Fibroblast of the conjunctiva (primary cell): ENCODE measurements at places on chromosomes 6 and 20.
A peak's percentile ranks its signal among the peaks of the same experiment; 100 is the strongest.

- no peak for DNase-seq
These were observed 53.0 kb downstream of the HLA-A start for GRCh38 chr6:29995340-29995777.

- no peak for DNase-seq
These were observed 186.4 kb downstream of the LRFN2 start for GRCh38 chr6:40400738-40401137.

GRCh38 chr20:11851646-11852045 lies 66.0 kb upstream of the BTBD3 start:
- DNase-seq: no peak

DNA sequence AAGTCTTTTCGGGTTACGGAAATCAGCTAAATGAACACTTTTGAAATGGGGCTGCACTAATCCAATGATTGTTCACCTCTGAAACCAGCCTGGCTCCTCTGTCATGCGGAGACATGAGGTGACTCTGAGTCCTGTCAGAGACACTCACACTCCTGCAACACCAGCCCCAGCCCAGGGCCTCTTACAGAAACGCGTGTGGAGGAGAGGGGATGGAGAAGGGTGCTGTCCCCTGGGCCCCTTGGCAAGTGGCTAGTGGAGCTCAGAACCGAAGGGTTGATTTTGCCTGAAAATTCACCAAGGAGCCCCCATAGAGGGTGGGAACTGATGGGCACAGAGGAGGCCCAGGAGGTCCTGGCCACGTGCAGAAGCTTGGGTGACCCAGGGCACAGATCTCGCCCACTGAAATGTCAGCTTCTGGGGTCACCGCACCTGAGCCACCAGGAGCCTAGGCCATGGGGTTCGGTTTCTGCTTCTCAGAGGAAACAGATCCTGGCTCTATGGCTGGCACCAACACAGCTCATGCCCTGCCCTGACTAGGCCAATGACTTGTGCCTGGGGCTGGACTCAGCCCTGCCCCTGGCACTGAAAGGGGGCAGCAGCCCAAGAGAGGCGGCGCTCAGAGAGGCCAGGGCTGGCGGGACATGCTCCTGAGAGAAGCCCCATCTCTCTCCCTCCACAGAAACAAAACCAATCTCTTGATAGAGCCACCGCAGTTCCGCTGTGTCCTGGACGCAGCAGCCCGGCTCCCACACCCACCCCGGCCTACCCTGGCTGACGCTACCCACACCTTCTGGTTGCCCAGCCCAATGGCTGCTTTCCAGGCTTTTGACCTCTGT lies 144.7 kb downstream of the ERMARD start:
- DNase-seq: no peak

DNA sequence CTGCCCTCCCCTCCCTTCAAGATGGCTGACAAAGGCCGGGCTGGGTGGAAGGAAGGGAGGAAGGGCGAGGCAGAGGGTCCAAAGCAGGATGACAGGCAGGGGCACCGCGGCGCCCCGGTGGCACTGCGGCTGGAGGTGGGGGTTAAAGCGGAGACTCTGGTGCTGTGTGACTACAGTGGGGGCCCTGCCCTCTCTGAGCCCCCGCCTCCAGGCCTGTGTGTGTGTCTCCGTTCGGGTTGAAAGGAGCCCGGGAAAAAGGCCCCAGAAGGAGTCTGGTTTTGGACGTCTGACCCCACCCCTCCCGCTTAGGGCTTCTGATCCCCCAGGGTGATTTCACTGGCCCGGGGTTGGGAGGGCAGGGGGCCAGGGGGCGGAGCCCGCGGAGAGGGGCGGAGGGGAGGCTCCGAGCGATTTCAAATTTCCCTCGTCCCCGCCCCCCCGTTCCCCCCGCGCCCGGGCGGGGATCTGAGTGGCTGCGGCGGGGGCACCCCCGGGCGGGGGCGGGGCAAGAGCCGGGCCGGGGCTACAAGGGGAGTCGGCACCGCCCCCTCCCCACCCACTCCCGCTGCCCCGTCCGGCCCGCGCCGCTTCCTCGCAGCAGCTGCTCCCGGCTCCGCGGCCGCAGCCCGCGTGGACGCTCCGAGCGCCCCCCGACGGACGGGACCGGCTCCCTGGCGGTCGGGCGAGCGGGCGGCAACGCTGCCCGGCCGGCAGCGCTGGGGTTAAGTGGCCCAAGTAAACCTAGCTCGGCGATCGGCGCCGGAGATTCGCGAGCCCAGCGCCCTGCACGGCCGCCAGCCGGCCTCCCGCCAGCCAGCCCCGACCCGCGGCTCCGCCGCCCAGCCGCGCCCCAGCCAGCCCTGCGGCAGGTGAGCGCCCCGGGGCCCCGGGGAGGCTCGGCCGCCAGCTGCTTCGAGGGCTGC lies at the start of gene DNMT3B:
Gene DNMT3B (plus strand): TSS at position 555 of the 923 bp plus-strand sequence. CDS start 17,939 bp downstream, outside the sequence.
- DNase-seq: peak; percentile 70

DNA sequence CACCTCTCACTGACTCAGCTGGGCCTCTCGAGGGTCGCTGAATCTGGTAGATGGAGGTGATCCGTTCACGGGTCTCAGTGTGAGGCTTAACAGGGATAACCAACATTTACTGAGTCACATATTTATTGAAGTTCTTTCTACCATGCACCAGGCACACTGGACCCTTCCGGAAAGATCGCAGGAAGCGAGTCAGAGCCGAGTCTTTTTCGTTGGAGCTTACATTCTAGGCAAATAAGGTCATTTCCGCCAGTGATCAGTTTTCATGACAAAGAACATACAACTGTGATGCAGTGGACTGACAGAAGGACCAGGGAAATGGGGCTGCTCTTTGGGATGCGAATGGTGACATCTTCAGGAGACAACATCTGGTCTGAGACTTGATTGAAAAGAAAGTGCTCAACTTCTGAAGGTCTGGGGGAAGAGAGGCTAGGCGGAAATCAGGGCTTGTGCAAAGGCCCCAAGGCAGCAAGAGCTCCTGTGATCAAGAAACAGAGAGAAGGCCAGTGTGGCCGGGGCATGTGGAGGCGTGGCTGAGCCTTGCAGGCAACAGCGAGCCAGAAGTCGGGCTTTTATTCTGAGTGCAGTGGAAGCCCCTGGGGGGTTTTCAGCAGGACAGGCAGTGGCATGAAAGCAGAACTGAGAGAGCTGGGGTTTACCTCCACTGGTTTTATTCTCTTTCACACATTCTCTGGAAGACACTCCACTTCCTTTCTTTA lies 56.7 kb downstream of the APCDD1L start:
- DNase-seq: no peak

GRCh38 chr20:56595746-56596475 lies 33.2 kb upstream of the TFAP2C start:
- DNase-seq: no peak

GRCh38 chr20:17912916-17913315 lies 55.7 kb downstream of the SNX5 start:
- no peak for DNase-seq

DNA sequence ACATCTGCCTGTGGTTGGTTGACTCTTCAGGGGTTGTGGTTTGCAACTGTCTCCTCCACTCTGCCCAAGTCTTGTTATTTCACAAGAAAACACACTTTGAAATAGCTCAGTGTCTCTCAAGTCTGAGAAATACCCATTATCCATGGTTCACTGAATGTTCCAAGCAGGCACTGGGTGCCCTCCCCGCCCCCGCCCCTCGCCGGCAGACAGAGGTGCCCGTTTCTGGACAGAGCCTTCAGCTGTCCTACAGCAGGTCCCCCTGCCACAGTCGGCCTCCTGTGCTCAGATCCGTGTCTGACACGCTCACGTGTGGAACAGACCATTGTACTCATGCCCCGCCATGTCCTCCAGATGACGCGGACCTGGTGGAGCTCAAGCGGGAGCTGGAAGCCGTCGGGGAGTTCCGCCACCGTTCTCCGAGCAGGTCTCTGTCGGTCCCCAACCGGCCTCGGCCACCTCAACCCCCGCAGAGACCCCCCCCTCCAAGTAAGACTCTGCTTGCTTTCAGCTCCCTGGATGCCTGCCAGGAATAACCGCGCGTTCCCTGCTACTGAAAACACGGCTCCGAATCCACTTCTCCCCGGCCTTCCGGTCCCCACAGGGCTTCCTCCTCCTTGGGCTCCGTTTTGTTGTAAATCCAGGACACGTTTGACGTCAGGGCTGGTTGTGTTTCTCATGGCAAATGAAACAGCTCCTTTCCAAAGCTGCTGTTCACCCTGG lies 81.4 kb downstream of the SERAC1 start:
- DNase-seq: no peak

DNA sequence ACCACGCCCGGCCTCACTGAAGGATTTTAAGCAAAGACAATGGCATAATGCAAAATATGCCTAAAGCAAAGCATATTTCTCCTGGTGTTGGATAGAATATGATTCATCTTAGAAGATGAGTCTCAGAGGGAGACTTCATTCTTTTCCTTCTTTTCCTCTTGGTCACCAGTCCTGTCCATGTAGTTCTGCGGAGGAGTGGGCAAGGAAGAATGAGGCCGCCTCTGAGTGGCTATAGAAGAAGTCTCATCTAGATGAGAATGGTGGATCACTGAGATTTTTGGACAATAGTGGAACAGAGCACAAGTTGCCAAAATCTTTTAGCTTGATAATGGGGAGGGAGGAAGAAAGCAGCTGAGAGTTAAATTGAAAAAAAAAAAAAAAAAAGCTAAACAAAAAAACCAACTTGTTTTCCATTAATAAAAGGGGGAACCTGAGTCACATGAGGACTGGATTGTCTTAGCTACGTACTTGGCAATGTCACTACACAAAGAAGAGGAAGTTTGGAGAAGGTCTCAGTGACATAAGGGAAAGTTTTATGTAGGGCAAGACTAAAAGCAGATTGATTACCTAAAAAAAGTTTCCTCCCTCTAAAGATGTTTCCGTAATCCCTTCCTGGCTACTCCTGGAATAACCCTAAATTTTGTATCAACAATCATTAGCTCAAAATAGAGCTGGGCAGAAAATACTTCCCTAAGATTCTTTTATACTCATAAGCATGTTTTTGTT lies 6.0 kb downstream of the CD83 start:
- no peak for DNase-seq

GRCh38 chr6:32271429-32271828 lies 47.6 kb upstream of the NOTCH4 start:
- no peak for DNase-seq

DNA sequence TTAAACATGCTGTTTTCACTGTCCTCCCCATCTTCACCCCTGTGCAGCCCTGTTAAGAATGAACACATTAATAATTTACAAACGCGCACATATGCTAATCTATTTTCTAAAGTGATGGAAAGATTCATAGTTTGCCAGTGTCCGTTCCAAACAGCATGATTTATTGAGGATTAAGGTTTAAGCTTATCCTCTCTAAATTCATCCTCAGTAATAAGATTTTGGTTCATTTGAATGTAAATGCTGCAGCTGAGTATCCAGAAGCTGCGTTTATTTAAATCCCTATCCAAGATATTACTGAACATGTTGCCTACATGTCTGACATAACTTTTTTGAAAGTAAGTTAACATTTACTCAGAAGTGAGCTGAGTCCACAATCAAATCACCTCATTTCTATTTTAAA lies 42.8 kb upstream of the FAM135A start:
- DNase-seq: no peak

DNA sequence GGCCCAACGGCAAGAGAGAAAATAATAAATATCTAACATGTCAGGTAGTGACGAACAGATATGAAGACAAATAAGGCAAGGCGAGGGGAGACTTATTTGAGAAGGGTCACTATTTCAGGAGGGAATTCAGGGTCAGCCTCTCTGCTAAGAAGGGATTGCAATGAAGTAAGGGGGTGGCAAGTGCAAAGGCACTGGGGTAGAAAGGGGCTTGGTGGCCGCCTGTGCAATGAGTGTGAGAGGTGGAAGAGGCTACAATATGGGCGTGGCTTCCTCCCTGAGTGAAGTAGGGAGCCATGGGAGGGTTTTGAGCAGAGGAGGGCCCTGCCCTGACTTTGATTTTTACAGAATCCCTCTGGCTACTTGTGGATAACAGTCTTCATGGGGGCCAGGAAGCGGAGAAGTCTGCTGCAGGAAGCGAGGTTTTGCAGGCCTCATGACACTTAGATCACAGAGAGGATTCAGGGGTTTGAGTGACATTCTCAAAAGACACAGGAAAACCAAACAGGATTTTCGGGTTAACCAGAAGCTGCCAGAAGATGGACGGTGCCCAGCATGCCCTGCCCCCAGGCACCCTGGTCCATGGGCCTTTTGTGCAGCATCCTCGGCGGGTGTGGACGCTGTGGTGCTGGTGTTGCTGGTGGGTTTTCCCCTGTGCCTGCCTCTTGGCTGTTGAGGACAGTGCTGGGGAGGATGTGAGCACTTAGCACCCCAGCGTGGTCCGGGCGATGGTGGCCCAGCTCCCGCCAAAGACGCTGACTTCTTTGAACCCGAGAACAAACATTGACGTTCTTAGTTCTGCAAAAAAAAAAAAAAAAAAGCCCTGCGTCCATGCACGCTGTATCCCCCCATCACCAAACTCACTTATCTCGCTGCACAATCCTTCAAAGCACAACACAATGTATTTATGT lies 124.2 kb upstream of the PTPN1 start:
- no peak for DNase-seq

DNA sequence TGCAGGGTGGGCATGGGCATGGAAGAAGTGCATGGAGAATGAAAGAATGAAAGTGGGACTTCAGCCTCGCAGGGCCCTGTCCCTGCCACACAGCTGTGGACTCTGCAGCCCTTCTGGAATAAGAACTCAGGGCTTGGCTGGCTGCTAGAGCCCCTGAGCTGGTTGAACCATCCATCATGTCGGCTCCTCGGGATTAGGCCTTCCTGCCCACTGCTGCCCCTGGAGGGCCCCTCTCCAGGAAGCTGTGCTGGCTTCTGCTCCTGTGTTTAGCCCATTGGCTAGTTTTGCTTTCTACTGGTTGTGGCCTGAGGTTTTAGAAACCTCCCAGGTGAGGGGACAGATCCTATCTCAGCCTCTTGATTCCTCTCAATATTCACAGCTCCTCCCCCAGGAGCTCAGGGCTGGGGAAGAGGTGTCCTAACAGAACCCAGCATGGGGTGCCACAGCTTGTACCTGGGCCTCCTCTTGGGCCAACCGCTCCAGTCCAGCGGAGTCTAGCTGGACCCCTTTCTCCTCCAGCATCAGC lies 7.9 kb downstream of the AARS2 start:
- no peak for DNase-seq

- DNase-seq: no peak
These were observed 97.3 kb upstream of the FOXA2 start for GRCh38 chr20:22681591-22682248.

DNA sequence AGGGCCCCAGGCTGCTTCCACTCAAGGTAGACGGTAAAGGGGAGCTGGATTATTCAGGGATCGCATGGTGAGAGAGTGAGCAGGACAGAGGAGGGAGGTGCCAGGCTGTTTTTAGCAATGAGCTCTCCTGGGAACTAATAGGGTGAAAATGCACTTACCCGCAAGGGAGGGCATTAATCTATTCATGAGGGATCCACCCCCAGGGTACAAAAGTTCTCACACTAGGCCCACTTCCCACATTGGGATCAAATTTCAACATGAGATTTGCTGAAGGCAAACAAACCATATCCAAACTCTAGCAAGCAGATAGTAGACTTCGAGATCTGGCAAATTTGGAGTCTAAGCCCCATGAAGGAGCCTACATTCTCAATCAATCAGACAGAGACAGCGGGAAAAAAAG lies 408.6 kb downstream of the RNF144B start:
- no peak for DNase-seq

DNA sequence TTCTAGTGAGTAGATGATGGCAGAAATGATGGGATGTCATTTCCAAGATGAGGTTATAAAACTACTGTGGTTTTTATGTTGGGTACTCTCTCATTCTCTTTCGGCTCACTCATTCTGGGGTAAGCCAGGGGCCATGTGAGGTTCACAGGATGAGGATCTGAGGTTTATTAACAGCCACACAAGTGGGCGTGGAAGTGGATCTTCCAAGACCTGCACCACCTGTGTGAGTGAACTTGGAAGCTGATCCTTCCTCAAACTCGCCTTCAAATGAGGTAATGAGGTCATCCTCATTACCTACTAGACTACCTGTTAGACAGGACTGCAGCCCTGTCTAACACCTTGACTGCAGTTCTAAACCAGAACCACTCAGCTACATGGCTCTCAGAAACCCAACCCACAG lies 45.1 kb upstream of the TAGAP start:
- DNase-seq: no peak
